ENCODE measurements at places on chromosomes 12 and 14.

- no peaks in the 10 kb centered on the region for H3K36me3 ChIP-seq
- no peaks in the 10 kb centered on the region for H3K27me3 ChIP-seq
- no peak overlapping the region for H3K4me3 ChIP-seq
- H3K27ac ChIP-seq = no peak overlapping the region
- DNase-seq = no peak
Observed at GRCh38 chr12:129520739-129521138, 383.1 kb downstream of the TMEM132D start.

GRCh38 chr14:68219407-68219806, 399.8 kb downstream of the RAD51B start:
- H3K4me1 ChIP-seq = peaks cover 4% of the 10 kb centered on the region
- H3K4me3 ChIP-seq = no peak overlapping the region
- no peak for DNase-seq
- no peaks in the 10 kb centered on the region for H3K27me3 ChIP-seq

- H3K27me3 ChIP-seq = no peaks in the 10 kb centered on the region
- no peaks in the 10 kb centered on the region for H3K36me3 ChIP-seq
- H3K27ac ChIP-seq = no peak overlapping the region
- peaks cover 7% of the 10 kb centered on the region for H3K4me1 ChIP-seq
Observed at GRCh38 chr14:72613975-72614319, 280.0 kb downstream of the DPF3 start.

DNA sequence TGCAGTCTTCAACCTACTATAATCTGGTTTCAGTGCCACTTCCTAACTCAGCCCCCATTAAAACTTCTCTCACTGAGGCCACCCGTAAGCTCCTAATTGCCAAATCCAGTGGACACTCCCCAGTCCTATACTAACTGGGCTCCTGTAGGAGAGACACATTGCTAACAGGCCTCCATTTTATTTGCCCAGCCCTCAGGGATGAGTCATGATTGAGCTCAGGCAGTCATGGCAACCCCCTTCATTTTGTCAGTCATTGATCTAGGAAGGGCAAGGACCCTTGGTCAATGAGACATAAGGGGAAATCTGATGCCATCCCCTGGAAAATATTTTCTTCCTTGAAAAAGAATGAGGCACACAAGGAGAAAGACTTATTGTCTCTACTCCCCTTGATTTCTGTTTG, 70.1 kb upstream of the HIF1A start:
- DNase-seq = no peak
- no peak overlapping the region for H3K27ac ChIP-seq
- H3K36me3 ChIP-seq = no peaks in the 10 kb centered on the region
- no peaks in the 10 kb centered on the region for H3K27me3 ChIP-seq
- H3K4me3 ChIP-seq = no peak overlapping the region
- H3K4me1 ChIP-seq = no peaks in the 10 kb centered on the region

DNA sequence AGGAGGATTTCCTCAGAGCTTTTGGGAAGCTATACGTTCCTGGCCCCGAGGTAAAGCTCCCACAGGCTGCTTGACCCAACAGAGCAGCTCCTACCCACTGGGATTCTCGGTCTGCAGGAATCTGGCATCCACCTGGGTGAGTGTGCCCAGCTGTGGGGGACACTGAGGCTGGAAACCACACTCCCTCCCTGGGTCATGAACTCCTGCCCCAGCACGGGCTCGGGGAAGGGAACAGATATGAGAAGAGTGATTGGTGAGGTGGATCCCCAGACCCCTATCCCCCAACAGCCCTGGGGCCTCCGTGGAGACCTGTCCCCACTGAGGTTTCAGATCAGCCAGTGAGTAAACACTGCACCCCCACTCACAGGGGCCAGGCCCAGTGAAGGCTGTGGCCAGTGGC, 3.3 kb downstream of the FAIM2 start:
- H3K4me1 ChIP-seq = peaks cover 14% of the 10 kb centered on the region
- H3K27ac ChIP-seq = no peak overlapping the region
- no peaks in the 10 kb centered on the region for H3K27me3 ChIP-seq
- H3K36me3 ChIP-seq = no peaks in the 10 kb centered on the region
- no peak for DNase-seq

DNA sequence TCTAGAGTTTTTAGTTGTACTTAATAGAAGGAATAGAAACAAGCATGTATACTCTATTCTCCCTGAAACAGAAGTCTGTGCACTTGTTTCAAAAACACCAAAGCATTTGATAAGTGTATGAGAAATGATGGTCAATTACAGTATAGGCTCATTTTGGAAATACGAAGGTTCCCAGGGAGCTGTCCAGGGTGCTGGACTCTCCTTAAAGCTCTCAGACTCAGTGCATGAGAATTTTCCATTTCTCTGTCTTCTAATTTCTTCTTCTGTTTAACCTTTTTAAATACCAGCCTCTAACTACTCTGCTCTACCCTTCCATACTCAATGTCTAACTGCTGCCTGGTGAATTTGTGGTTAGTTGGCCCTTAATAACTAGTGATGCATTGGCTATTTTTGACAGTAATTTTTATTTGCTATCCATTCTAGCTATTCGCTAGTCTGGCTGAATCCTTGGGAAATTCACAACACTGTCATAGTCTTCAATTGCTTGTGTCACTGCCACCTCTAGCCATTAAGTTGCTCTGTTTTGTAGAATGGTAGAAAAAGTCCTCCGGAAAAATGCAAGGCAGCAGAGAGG, 229.2 kb downstream of the NRXN3 start:
- no peak for DNase-seq
- no peak overlapping the region for H3K27ac ChIP-seq
- no peaks in the 10 kb centered on the region for H3K36me3 ChIP-seq
- H3K4me1 ChIP-seq = no peaks in the 10 kb centered on the region
- no peaks in the 10 kb centered on the region for H3K27me3 ChIP-seq
- H3K4me3 ChIP-seq = no peak overlapping the region

DNA sequence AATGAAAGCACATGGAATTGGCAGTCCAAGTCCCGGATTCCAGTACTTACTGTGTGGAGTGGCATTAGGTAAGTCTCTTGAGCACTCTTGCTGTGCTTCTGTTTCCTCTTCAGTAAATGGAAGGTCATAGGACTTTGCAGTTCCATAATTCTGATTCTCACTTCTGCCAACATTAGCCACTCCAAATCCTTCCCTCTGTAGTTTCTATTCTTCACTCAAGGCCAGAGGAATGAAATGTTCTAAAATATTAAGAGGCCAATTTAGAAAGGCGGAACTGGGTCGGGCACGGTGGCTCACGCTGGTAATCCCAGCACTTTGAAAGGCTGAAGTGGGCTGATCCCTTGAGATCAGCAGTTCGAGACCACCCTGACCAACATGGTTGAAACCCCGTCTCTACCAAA, 19.8 kb upstream of the SLC5A8 start:
- no peaks in the 10 kb centered on the region for H3K4me1 ChIP-seq
- DNase-seq = no peak
- no peaks in the 10 kb centered on the region for H3K36me3 ChIP-seq
- no peak overlapping the region for H3K4me3 ChIP-seq
- H3K27ac ChIP-seq = no peak overlapping the region

GRCh38 chr12:47394070-47394469, 311.8 kb downstream of the RPAP3 start:
- no peaks in the 10 kb centered on the region for H3K36me3 ChIP-seq
- no peak overlapping the region for H3K4me3 ChIP-seq
- peak; percentile 35 for DNase-seq
- H3K27me3 ChIP-seq = no peaks in the 10 kb centered on the region

- H3K27me3 ChIP-seq = no peaks in the 10 kb centered on the region
- H3K36me3 ChIP-seq = peaks cover 3% of the 10 kb centered on the region
- no peak overlapping the region for H3K27ac ChIP-seq
- no peak overlapping the region for H3K4me3 ChIP-seq
- no peak for DNase-seq
Observed at GRCh38 chr14:70919774-70920173, 12.5 kb downstream of the PCNX1 start.

GRCh38 chr12:121590476-121591143, 9.8 kb upstream of the KDM2B start:
- DNase-seq = peak; percentile 89
- peaks cover 2% of the 10 kb centered on the region for H3K36me3 ChIP-seq
- peak overlapping the region; percentile 37 for H3K4me3 ChIP-seq
- H3K27me3 ChIP-seq = no peaks in the 10 kb centered on the region
- peak overlapping the region; percentile 98 for H3K27ac ChIP-seq

DNA sequence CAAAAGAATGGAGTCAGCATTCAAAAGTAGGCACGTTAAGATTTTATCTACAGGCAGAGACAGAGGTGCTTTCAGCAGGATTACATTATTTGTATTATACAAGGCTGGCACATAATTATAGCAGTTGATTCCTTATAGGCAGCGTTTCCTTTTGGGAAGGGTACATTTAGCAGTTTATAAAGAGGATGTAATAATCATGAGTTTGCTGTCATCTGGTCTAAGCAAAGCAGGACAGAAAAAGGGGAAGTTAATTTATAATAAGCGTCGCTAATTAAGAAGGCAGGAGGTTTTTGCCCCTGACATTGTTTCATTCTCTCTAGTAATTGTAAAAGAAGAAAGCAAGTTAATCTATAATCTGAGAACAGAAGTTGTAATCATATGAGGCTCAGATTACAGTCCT, 259.9 kb upstream of the MDGA2 start:
- no peak overlapping the region for H3K27ac ChIP-seq
- H3K36me3 ChIP-seq = no peaks in the 10 kb centered on the region
- H3K4me1 ChIP-seq = no peaks in the 10 kb centered on the region
- H3K4me3 ChIP-seq = no peak overlapping the region
- no peak for DNase-seq

GRCh38 chr12:92175961-92176360, 30.3 kb upstream of the BTG1 start:
- no peak for DNase-seq
- no peaks in the 10 kb centered on the region for H3K27me3 ChIP-seq
- peaks cover 31% of the 10 kb centered on the region for H3K4me1 ChIP-seq
- H3K4me3 ChIP-seq = no peak overlapping the region
- H3K36me3 ChIP-seq = no peaks in the 10 kb centered on the region

DNA sequence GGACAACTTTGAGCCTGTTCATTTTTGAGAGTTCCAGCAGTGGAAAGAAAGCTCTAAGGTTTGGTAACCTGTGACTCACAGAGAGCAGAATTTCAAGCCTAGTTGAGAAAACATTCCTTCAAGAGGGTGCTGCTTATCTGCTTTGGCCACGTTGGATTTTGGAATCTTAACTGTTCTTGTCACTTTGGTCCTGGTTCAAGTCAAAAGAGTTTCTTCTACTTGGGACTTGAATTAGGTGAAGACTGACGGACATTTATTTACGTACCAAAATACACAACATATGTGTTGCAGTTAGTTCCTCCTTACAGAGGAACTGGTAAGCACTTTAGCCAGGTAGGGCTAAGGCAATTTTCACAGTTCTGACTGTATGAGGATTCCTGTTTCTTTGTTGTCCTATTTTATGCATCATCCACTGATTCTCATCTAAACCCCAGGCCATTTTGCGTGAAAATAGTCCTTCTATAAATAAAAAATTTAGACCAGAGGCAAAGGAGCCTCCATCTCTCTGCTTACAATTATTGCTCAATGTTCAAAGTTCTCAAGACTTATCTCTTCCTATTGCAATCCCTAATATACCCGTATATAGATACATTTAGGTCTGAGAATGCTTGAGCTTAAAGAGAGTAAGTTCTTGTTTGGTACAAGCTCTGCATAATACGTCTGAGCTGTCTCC, 580.9 kb downstream of the DIO2 start:
- DNase-seq = no peak
- no peak overlapping the region for H3K4me3 ChIP-seq
- no peaks in the 10 kb centered on the region for H3K4me1 ChIP-seq
- H3K27ac ChIP-seq = no peak overlapping the region

GRCh38 chr14:67385618-67386017, 25.5 kb downstream of the EIF2S1 start:
- H3K27me3 ChIP-seq = no peaks in the 10 kb centered on the region
- no peak for DNase-seq
- H3K27ac ChIP-seq = no peak overlapping the region
- H3K4me1 ChIP-seq = no peaks in the 10 kb centered on the region
- H3K4me3 ChIP-seq = no peak overlapping the region

GRCh38 chr12:115384391-115384790, 700.4 kb upstream of the TBX3 start:
- no peaks in the 10 kb centered on the region for H3K4me1 ChIP-seq
- no peak overlapping the region for H3K27ac ChIP-seq
- no peak overlapping the region for H3K4me3 ChIP-seq
- no peaks in the 10 kb centered on the region for H3K27me3 ChIP-seq
- no peak for DNase-seq

DNA sequence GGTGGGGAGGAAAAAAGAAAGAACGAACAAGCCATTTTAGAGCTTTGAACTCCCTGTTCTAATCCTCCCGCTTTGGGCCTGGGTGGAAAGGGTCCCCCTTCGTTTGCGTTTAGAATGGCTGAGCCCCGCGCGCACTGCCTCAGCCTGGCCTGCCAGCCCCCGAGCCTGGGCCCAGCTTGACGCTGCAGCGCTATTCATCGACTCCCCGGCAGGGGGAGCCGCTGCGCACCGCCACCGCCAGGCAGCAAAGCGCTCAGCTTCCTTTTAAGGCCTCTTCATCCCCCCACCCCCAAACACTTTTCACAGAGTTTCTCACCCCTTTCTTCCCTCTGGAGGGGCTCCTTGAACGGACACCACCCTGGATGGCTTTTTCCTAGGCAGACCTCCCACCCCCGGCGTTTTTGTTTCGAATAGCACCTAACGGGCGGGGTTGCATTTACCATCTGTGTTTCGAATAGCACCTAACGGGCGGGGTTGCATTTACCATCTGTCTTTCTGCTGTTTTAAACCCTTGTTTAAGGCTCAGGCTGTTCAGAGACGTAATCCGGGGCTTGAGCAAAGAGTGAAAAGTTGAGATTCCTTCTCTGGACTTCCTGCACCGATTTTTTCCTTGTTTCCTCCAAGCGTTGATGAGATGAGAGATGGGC, 56.4 kb upstream of the PIWIL1 start:
- no peak overlapping the region for H3K4me3 ChIP-seq
- H3K4me1 ChIP-seq = peaks cover 4% of the 10 kb centered on the region
- H3K27me3 ChIP-seq = no peaks in the 10 kb centered on the region
- DNase-seq = no peak
- H3K36me3 ChIP-seq = no peaks in the 10 kb centered on the region
- H3K27ac ChIP-seq = no peak overlapping the region

DNA sequence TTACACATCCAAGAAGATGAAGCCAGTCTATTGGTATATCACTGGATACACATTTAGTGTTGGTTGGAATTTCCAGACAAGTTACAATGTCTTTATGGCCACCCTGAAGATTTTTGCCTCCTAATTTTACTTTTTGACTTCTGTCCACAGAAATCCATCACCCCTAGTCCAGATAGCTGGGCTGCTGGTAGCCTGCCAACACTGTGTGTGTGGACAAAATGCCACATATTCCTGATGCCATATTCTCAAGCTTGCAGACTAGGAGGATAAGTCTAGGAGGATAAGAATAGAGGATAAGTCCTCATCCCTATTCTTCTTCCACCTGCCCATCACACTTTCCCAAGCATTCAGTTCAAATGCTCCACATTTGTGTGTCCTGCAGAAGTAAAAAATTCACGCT, 4.6 kb downstream of the ESR2 start:
- H3K36me3 ChIP-seq = no peaks in the 10 kb centered on the region
- no peak for DNase-seq
- no peak overlapping the region for H3K27ac ChIP-seq
- H3K27me3 ChIP-seq = peaks cover 13% of the 10 kb centered on the region
